ENCODE measurements at places on chromosomes 5 and 9.

- DNase-seq = no peak
Observed at GRCh38 chr5:178078197-178079010, 34.9 kb upstream of the N4BP3 start.

- DNase-seq = no peak
Observed at GRCh38 chr9:86449246-86449645, 95.0 kb upstream of the TUT7 start.

DNA sequence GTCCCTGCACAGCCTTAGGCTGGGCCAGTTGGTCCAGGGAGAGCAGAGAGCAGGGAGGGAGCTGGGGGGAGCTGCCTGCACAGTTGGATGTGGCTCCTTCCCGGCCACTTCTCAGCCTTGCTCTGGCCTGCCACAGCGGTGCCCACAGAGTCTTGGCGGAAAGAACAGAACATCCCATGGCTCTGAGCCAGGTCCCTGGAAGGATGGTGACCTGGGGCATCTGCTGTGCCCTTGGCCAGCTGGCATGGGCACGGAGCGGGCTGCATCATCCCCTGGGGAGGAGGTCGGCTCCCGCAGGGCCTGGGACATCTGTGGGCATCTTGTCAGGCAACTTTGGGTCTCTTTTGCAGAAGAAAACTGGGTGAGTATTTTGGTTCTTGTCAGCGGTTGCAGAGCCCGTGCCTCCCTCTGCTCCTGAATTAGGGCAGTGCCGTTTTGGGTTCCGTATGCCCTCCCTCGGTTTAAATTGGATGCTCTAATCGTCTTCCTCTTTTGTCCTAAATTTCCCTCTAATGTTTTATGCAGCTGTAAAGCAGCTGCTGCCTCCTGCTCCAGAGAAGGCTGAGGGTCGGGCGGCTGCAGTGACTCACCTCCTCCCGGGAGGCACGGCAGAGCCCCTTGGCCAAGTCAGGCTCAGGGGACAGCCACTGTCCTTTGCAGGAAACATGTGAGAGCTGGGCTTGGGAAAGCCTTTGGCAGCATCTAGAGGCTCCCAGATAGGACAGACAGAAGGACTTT is 10.5 kb upstream of the NACC2 start:
- DNase-seq = no peak

GRCh38 chr9:18759827-18760226 is 273.2 kb downstream of the SAXO1 start:
- no peak for DNase-seq

- DNase-seq = no peak
Observed at GRCh38 chr9:127589955-127590370, 22.1 kb upstream of the STXBP1 start.

- DNase-seq = no peak
Observed at GRCh38 chr5:1963358-1963757, 80.6 kb upstream of the IRX4 start.

DNA sequence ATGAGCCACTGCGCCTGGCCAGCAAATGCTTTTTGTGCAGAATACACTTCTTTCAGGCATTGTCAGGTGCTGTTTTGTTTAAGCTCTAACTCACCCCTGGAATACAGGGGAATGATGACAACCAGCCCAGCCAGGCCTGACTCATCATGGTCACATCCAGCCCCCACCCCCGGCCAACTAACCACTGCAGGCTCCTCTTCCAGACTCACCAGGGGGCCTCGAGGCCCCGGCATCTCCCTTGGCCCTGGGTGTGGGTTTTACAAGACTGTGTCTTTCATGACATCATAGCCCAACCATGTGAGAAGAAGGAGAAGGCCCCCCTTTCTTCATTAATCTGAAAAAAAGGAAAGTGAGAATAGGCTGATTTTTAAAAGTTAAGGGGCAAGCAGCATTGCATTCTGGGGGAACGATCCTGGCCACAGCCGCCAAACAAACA is 35.5 kb downstream of the OLFML2A start:
- no peak for DNase-seq

GRCh38 chr5:15959370-15960164 is 220.0 kb downstream of the MARCHF11 start:
- DNase-seq = no peak

DNA sequence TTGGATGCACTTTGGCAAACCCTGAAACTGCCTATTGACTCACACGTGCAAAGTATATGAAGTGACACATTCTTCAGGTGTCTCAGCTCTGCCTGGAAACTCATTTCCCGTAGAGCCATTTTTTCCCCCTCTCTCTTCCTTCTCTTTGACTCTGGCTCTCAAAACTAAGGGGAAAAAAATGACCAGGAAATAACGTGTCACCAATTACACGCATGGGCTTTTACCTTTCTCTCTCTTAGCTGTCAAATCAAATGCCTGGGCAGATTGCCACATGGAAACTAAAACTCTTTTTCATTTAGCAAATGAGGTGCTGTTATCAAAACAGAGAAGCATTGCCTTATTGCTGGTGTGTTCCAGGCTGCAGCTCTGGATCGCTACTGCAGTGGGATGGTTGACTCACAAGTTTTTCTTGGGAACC is 18.3 kb upstream of the IFNK start:
- DNase-seq = no peak

GRCh38 chr9:126398403-126399058 is 71.9 kb downstream of the MVB12B start:
- peak; percentile 79 for DNase-seq

DNA sequence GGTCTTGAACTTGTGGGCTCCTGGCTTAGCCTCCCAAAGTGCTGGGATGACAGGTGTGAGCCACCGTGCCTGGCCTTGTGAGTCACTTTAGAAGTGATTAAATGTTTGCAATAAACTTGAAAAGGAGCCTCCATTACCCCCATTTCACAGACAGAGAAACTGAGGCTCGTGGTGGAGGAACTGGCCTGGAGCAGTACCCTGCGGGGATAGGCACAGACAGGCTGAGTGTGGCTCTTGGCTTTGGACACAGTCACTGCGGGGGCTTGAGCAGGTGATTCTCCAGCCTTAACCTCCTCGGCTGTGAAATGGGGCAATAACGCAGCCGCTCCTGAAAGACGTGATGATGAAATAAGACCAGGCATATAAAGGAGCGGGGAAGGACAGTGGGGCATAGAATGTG is 40.9 kb upstream of the IER5L start:
- no peak for DNase-seq

GRCh38 chr9:8234316-8234715 is 434.7 kb upstream of the DMAC1 start:
- DNase-seq = no peak

DNA sequence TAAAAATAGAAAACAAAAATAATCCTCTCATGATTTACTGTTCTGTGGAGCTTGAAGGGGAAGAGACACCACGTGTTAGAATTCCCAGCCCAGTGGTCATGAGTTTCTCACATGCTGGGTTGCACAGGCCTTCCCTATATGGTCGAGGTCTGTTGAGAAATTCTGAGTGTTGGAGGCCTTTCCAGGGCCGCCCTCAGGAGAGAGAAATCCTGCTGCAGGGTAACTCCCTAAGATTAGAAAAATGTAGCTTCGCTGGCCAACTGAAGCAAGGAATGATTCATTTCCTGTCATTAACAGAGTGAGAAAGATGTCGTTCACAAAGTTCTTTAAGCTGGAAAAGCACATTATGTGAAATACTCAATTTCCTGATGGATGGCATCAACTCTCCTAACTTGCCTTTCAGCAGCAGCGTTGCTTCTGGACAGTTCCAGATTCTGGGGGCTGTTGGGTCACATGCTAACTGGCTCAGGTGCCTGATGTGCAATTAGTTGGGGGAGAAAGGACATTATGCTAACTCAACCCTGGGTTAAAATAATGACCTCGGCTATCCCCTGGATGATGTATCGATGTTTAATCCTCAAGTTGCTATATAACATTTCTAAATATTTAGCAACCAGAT is 104.8 kb upstream of the CD180 start:
- DNase-seq = no peak

DNA sequence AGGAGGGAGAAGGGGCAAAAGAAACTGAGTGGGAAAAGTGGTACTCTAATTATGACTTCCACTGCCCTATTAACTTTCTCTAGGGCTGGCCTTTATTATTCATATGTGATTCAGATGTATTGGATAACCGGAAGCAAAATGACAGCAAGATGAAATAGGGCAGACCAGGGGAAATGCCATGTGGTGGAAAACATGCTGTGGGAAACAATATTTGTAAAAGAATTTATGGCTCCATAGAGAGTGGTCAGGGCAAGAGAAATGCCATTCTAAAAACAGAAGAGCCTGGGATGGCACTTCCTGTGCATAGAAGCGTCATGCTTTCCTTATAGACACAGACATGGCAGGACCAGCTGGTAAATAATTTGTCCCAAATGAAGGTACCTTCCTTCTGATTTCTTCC is 67.7 kb downstream of the MEGF10 start:
- DNase-seq = no peak

- DNase-seq = no peak
Observed at GRCh38 chr9:134811673-134812342, 68.8 kb upstream of the FCN2 start.

DNA sequence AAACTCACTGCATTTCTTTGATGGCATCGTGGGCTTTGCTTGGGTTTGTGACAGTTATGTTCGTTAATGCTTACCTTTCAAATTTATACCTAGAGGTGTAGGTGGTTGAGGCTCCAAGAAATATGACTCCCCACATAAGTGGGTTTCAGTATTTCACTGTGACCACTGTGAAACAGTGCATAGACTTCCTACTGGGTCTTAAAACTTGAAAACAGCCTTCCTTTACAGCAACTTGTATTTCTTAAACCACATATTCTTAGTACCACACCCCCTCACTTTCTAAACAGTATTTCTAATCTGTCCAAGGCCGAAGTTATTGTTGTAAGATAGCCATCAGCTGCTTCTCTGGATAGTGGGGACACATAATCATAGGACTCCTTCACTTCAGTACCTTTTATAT is 48.3 kb downstream of the TMEFF1 start:
- no peak for DNase-seq

DNA sequence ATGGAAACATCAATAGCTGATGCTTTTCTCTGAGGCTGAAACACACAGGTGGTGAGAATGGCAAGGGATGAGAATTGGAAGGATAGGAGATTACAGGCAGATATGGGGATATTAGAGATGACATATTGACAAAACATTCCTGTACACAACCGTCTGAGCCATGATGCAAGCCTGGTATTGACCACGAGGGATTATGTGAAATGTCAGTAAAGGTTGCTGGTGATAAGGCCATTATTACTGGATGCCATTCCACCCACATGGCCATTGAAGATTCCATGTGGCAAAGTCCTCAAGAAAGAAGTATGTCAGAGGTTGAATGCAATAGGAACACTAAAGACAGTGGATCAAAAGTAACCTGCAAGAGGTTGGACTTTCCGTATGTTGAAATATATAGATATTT is 15.7 kb downstream of the GRAMD2B start:
- no peak for DNase-seq

- no peak for DNase-seq
Observed at GRCh38 chr5:67693956-67694809, 497.6 kb upstream of the CD180 start.

DNA sequence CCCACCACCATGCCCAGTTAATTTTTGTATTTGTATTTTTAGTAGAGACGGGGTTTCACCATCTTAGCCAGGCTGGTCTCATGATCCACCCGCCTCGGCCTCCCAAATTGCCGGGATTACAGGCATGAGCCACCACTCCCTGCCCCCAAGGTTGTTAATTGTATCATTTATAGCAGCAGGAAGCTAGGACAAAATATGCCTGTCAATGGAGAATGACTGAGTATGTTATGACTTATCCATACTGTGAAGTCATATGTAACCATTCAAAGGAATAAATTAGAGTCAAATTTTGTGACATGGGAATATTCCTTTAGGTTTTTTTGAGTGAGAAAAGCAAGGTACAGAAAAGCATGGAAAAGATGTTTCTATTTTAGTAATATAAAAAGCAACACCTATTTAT is 3.9 kb upstream of the DAB2 start:
- no peak for DNase-seq

- DNase-seq = no peak
Observed at GRCh38 chr5:6721442-6721841, 8.2 kb downstream of the TENT4A start.

All from right lobe of liver (tissue), 6 donors.